Smooth muscle cell of the brain vasculature (primary cell): ENCODE measurements at places on chromosomes 5 and 9.

DNA sequence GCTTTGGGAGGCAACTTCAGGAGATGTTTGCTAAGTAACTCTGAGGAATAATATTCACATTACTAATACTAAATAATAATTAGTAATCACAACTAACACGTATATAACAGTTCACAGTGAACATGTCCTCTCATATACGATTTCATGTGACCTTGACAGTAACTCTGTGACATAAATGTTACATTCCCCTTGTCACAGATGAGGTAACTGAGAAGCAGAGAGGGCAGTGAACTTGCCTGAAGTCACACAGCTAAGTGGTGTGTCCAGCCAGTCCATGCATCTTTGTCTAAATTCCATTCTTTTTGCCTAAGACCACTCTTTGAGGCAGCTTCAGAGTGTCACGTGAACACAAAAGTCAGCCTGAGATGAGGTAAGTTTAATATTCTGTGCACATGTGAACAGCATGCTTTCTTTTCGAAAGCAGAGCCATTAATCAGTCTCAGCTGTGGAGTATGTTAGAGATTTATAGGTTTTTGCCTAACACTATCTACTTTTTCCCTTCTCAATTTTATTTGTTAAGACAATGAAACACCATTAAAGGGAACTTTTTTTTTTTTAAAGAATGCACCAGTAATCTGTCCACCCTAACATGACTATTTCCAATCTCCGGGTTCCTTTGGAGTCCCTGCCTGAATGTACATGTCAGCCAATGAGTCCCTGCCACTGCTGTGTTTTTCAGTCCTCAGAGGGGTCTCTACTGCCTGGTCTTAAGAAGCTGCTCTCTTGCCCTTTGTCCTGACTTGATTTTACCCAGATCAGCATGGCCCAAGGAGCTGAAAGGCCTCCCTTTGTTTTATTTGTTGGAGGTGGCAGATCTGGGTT lies 43.5 kb downstream of the SH3PXD2B start:
- DNase-seq: no peak

- DNase-seq: no peak
These were observed 151.0 kb upstream of the ZNF366 start for GRCh38 chr5:72658161-72658560.

DNA sequence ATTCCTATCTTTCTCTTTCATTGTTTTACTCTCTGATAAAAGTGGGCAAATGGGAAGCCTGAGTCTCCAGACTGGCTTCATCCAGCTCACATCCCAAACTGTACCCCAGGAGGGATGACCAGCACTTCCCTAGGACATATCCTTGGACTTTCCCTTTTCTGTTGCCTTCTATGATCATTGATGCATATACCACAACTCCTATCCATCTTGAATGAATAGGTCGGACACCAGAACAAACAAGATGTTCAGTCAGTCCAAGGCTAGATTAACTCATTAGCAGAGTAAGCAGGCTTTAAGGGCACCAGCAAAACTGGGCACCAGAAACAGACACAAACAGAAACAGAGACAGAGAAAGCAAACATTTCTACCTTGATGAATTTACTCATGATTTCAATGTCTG lies 159.1 kb upstream of the RGMB start:
- DNase-seq: no peak

GRCh38 chr5:130975847-130976246 lies 189.2 kb downstream of the HINT1 start:
- no peak for DNase-seq

DNA sequence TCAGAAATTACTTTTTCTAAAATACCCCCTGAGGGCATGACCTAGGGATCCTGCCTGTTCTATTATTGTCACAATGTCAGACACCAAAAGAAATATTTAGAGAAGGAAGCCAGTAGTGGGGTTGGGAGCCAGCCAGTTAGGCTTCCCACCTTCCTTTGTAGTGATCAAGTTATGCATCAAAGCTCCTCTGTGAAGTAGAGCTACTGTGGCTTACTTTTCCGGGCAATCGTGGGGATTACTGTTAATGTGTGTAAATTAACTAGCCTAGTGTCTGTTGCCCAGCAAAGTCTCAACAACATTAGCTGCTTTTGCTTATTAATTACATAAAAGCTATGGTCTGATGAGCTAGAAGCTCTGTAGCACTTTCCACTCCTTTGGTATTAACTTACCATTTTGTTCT lies 109.0 kb upstream of the PCAT7 start:
- DNase-seq: no peak

DNA sequence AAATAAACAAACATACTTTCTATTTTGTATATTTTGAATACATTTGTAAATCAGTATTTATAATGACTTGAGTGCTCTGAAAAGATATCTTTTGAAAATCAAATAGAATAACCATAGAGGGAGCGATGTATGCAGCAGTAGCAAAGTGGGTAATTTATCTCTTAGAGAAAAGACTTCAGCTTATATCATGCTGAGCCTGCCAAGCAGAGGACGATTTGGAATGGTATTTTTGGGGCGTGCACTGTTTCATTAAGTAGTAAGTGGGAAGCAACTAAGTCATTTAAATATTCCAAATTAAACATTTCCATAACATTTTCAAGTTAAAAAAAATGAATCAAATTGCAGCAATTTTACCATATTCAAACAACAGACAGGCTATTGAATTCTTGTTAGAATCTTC lies 147.6 kb downstream of the CDH10 start:
- DNase-seq: no peak

DNA sequence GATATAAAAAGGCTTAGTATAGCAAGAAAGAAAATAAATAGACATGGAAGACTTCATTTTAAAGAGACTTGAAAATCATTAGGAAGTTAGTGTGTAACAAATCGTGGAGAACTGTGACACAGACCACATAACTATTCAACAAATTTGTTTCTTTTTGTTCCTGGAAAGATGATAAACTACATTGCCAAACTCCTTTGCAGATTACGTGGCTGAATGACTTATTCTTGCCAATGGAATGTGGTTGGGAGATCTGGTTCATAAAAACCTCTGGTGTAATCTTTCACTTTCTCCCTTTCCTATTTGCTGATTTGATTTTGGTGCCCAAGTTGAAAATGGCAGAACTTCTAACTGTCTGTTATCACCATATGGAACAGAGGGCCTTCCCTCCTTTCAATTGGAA lies 328.9 kb upstream of the MEF2C start:
- no peak for DNase-seq

- DNase-seq: no peak
These were observed 120.7 kb downstream of the PBX3 start for GRCh38 chr9:125867751-125868415.

- DNase-seq: no peak
These were observed 5.3 kb downstream of the SARDH start for GRCh38 chr9:133732639-133733408.

GRCh38 chr9:126671381-126671831 lies 57.7 kb downstream of the LMX1B start:
- DNase-seq: no peak

DNA sequence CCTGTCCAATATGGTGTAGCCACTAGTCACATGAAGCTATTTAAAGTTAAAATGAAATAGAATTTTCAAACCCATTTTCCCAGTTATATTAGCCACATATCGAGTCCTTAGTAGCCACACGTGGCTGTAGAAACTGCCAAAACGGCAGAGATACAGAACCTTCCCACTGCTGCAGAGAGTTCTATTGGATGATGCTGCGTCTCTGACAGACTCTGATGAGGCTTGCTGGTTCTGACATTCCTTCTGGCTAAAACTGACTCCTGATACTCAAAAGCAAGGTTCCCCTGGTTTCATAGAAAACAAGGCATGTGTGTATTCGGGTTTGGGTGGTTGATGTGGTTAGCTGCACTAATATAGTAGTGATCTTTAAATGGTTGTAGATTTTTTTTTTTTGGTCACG lies 91.5 kb downstream of the TLE4 start:
- DNase-seq: no peak

GRCh38 chr9:69207503-69207902 lies 33.4 kb downstream of the TJP2 start:
- no peak for DNase-seq

GRCh38 chr9:88816141-88816540 lies 175.1 kb upstream of the S1PR3 start:
- no peak for DNase-seq

GRCh38 chr5:40960037-40960436 lies 50.7 kb downstream of the C7 start:
- no peak for DNase-seq

DNA sequence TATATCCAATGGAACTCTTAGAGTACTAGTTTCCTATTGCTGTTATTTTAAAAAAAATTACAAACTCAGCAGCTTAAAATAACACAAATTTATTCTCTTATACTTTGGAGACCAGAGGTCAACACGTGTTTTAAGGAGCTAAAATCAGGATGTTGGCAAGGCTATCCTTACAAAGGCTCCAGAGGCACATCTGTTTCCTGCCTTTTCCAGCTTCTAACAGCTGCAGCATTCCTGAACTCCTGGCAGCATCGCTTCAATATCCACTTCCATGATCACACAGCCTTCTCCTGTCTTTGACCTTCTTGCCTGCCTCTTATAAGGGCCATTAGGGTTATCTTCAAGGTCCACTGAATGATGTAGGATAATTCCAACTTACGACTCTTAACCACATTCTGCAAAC lies 92.2 kb upstream of the CCNG1 start:
- DNase-seq: no peak

DNA sequence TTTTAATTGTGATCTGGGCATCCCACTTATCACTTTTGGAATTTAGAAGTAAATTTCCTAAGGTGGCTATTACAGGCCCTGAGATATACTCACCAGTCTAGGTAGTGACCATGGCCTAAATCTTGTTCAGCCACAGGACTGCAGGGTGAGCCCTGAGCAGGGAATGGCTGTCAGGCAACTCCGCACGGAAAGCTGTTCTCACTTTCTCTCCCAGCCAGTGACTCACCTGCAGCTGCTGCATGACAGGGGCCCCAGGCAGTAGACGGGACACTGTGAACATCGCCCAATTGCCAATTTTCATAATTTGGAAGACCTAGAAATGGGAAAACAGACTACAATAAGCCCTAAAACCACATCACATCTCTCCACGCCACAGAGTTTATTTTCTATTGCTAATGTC lies 69.6 kb upstream of the TAF1L start:
- no peak for DNase-seq

- no peak for DNase-seq
These were observed 127.3 kb upstream of the PIK3R1 start for GRCh38 chr5:68088302-68088701.

GRCh38 chr5:125657936-125658335 lies 765.3 kb upstream of the GRAMD2B start:
- DNase-seq: no peak

DNA sequence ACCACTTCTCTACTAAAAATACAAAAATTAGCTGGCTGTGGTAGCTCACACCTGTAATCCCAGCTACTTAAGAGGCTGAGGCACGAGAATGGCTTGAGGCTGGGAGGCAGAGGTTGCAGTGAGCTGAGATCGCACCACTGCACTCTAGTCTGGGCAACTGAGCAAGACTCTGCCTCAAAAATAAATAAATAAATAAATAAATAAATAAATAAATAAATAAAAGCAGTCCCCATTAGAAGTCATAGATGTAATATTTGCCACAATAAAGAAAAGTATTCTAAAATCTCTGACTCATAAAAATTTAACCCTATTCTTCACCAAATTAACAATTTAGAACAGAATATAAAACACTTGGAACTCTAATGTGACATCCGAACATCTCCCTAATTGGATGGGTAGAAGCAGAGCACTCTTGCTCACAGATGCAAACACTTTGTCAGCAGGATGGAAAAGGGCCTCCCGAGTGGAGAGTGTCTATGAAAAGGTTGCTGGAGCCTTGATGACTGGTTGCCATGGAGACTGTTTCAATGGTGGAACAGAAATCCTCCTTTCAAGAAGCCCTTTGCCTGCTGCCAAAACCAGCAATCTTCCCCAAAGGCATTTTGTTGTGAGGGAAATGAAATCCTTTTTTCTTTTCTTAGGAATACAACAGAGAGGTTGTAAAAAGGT lies 38.9 kb upstream of the TRAF1 start:
- no peak for DNase-seq

DNA sequence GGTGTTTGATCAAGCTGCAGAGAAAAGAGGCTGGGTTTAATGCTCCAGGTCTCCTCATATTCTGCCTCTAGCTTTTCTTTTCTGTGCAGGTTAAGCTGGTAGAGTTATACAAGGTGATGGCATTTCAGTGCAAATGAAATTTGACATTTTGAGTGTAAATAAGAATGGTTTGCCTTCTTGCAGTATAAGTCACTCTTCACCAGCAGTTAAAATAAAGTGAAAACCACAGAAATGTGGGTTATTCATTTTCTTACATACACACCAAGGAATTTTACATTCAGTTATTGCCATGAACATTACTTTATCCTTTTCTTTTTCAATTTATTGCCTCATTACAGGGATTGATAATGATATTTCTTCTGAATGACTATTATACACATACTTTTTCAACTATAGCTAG lies 337.5 kb upstream of the PCSK5 start:
- DNase-seq: no peak

DNA sequence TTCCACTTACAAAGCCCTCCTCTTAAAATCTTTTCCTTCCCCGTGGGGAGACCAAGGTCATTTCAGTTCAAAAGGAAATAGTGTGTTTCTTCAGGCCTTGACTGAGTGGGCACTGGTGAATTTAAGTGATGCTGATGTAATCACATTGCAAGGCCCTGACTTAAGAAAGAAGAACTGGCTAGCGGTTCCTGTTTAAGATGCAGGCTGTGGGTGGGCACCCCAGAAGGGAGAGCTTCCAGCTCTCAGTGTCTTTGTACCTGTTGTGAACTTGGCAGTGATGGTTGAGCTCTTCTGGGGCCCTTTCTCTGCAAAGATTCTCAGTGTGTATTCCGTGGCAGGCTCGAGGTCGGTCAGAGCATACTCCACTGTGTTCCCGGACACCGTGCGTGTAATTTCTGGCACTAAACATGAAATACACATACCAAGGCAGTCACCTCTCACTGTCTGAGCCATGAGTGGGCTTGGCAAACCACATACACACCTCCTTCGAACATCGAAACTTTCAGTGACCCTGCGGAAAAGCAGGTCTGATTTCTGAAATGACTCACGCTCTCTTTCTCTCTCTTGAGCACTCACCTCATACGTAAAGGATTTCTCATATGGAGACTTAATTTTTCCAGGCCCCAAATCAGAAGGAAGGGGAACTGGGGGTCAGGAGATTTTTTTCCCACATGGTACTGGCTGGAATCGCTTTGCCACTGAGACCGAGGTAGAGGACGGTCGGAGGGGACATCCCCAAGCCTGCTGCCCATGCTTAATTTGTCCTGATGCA lies 81.9 kb downstream of the TNC start:
- no peak for DNase-seq
